ENCODE measurements at places on chromosomes 7 and 10. TPM values are rescaled to one million over a fixed set of nuclear protein-coding genes. Genes with fewer than 3 reads are reported as not detected.

The CAMK2B gene
- 0.17 TPM for total RNA-seq

The MYL7 gene
- total RNA-seq: 5.7 TPM

The CACNA2D1 gene
- 36.2 TPM for total RNA-seq

The PLA2G12B gene
- not detected for total RNA-seq

The ARHGEF5 gene
- total RNA-seq: 33.9 TPM
